Muscle of leg (tissue), 16 donors: ENCODE measurements at places on chromosomes 6 and 20. TPM values are rescaled to one million over a fixed set of nuclear protein-coding genes. Genes with fewer than 3 reads are reported as not detected.

DNA sequence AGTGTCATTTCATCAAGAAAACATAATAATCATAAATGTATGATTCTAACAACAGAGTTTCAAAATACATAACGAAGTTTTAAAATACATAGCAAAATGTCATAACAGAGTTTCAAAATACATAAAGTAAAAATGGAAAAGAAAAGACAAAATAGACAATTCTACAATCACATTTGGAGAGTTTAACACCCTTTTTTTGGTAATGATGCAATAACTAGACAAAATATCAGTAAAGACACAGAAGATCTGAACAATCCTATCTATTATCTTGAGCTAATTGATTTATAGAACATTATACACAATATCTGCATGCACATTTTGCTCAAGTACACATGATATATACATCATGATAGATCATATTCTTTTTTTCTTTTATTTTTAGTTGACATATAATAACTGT lies 13.4 kb upstream of the SLC17A2 start:
- DNase-seq, result no peak

DNA sequence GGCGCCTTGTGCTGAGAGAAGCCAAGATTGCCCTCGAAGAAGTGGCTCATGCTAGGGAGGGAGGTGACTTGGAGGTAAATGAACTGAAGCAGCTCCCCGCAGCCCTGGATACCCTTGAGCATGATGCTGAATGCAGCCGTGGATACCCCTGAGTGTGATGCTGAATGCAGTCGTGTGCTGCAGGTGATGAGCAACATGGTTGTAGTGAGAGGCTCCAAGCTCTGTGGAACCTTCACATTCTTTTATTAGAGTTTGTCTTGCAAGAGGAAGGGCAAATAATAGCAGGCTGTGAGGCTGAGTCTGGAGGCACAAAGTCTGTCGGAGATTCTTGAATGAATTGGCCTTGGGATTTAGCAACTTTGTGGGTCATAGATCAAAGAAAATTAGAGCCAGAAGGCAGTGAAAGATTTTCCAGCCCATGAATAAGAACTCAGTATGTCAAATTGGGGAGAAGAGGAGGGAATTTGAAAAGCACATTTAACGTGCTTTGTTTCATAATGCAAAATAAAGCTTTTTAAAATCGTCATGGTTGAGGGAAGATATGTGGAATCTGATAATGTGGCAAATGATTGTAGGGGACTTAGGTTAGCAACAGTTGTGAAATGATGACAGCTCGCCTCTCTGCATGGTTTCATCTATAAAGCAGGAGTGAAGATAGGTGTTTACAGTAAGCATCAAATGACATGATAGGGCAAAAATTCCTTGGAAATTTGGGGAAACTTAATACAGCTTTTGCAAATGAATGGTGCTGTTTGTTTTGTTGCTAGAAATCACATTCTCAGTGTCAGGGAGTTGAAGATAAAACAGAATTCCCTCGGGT lies 120.1 kb upstream of the TIAM2 start:
- DNase-seq, result no peak

DNA sequence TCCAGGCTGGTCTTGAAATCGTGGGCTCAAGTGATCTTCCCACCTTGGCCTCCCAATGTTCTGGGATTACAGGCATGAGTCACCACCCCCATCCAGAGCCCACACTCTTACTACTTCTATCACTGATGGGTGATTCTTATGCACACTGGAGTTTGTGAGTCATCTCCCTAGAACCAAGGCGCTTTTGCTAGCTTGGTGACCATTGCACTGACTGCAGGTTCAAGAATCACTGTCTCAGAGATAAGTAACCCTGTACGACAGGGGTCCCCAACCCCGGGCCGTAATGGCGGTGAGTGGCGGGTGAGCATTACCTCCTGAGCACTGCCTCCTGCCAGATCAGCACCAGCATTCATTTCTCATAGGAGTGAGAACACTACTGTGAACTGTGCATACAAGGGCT lies 118.8 kb downstream of the MAP3K7 start:
- no peak for DNase-seq

Gene ADGRF4
- not detected for total RNA-seq

DNA sequence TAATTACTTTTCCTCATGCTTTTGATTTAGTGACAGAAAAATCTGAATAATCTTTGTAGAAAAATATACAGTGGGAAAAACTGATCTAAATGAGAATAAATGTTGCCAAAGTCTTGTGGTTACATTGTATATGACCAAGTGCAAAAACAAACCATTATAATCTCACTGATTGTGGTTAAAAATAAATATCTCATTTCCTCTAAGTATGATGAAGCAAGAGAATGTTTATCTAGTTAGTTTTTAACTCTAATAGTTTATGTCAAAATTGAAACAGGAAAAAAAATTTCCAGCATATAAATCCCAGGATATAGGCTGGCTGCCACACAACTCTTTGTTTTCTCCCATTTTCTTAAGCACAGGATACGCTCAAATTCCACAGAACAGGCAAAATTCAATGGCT lies 392.7 kb upstream of the ID4 start:
- DNase-seq, result no peak

GRCh38 chr6:11229655-11230046 lies 2.8 kb downstream of the NEDD9 start:
- DNase-seq, result no peak

GRCh38 chr6:158757753-158758090 lies 61.4 kb downstream of the EZR start:
- no peak for DNase-seq

Gene TOX2
- total RNA-seq, result 0.44 TPM

Gene SLCO4A1
- total RNA-seq, result 0.53 TPM

- DNase-seq, result peak; percentile 77
These were observed 31.6 kb upstream of the PNRC1 start for GRCh38 chr6:89048985-89049384.

DNA sequence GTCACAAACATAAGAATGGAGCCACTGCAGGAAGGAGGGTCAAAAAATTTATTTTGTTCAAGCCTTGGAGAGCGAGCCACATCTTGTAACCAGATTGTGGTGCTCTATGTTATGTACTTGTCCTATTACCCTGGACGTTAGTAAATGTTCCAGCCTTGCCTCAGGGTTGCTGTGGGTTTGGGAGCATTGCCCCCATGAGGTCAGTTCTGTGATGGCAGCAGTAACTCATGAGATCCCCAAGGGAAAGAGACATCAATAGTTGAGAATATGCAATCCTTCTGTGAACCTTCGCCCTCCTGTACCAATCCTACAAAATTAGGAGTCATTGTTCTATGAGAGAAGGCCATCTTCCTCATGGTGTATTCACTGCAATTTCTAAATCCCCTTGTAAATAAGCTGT lies 16.4 kb upstream of the CFAP206 start:
- DNase-seq, result peak; percentile 4

- no peak for DNase-seq
These were observed 7.5 kb downstream of the MRPL14 start for GRCh38 chr6:44119704-44120262.

Gene PRPH2
- total RNA-seq, result 5.3 TPM

DNA sequence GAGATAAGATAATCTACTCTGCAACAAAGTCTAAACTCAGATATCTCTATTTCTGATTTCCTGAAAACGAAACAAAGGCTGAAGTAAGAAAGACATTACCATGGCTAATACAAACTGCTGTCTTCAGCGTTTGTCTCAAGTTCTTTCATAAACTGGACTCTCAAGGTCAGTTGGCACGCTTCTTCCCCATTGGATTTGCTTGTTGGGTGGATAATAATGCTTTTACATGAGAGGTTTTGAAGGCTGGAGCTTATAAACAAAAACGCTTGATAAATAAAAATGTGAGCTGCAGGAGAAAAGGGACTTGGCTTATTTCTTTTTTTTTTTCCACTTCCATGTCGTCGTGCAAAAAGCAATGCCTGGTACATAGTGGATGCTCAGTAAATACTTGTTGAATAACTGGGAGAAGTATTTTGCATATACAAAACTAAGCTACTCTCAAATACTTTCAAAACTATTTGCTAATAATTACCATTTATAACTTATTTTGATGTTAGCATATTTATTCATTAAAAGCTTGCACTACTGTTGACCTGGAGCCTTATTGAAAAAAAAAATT lies 65.7 kb upstream of the EEF1A1 start:
- peak; percentile 83 for DNase-seq

GRCh38 chr6:10170816-10171215 lies 244.1 kb downstream of the TFAP2A start:
- no peak for DNase-seq

DNA sequence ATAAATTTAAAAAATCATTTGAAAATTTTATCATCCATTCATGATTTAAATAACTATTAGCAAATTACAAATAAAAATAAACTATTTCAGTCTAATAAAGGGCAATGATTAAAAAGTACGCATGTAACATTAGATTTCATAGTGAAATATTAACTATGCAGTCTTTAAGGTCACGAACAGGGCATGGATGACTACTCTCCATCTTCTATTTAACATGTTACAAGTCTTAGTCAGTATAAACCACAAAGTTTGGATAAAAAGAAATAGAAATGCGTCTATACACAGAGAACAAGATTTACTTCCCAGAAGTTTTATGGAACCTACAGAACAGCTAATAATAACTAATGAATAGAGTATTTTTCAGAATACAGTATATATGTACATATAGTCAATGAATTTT lies 1016.0 kb downstream of the EYS start:
- no peak for DNase-seq

- no peak for DNase-seq
These were observed 664 bp upstream of the ACTR5 start for GRCh38 chr20:38747495-38748096.

GRCh38 chr6:7006515-7007191 lies 101.1 kb upstream of the RREB1 start:
- DNase-seq, result no peak

Gene COL19A1
- total RNA-seq, result 4.8 TPM

- no peak for DNase-seq
These were observed 95.4 kb upstream of the DEFB112 start for GRCh38 chr6:50145125-50145524.

- peak; percentile 45 for DNase-seq
These were observed 21.6 kb downstream of the STX7 start for GRCh38 chr6:132491303-132491702.

- DNase-seq, result no peak
These were observed 51.6 kb downstream of the SYNJ2 start for GRCh38 chr6:158033077-158033750.

GRCh38 chr20:47810116-47810677 lies 24.9 kb upstream of the SULF2 start:
- peak; percentile 74 for DNase-seq

- DNase-seq, result peak; percentile 74
These were observed 22.0 kb upstream of the QKI start for GRCh38 chr6:163392533-163392932.

- DNase-seq, result no peak
These were observed 141.0 kb downstream of the OR2B2 start for GRCh38 chr6:27771235-27771634.

- no peak for DNase-seq
These were observed 108.6 kb downstream of the CHD6 start for GRCh38 chr20:41509316-41510200.

GRCh38 chr6:56936466-56936865 lies 18.4 kb upstream of the BEND6 start:
- no peak for DNase-seq

GRCh38 chr6:55652429-55652828 lies 73.4 kb upstream of the HMGCLL1 start:
- DNase-seq, result no peak

- DNase-seq, result no peak
These were observed 3.0 kb downstream of the HLA-E start for GRCh38 chr6:30491991-30492952.

DNA sequence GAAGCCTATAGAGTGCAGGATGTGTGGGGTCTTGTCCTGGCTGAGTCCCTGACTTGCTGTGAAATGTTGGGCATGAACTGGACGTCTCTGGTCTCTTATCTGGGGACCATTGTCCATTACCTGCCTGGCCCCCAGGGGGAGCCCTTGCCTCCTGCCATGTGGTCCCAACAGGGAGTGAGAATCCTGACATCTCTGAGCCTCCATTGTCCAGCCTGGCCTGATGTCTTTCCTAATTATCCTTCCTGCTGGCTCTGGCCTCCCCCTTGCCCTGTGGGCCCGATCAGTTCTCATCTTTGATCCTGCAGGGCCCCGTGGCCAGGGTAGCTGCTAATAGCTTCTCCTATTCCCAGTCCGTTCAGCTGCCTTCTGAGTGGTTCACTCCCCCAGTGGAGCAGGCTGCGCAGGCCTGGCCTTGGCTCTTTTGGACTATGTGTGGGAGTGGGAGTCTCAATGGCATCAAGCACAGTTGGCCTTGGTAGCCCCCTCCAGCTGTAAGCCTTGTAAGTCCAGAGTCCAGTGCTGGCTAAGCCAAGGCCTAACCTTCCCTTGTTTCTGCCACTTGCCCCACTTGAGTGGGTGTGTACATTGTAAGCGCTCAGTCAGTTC lies 77.9 kb upstream of the RALY start:
- DNase-seq, result no peak

GRCh38 chr6:14095437-14095836 lies 22.1 kb upstream of the CD83 start:
- DNase-seq, result no peak

Gene POM121L2
- total RNA-seq, result not detected

GRCh38 chr6:112298816-112299281 lies 44.5 kb upstream of the LAMA4 start:
- peak; percentile 68 for DNase-seq

DNA sequence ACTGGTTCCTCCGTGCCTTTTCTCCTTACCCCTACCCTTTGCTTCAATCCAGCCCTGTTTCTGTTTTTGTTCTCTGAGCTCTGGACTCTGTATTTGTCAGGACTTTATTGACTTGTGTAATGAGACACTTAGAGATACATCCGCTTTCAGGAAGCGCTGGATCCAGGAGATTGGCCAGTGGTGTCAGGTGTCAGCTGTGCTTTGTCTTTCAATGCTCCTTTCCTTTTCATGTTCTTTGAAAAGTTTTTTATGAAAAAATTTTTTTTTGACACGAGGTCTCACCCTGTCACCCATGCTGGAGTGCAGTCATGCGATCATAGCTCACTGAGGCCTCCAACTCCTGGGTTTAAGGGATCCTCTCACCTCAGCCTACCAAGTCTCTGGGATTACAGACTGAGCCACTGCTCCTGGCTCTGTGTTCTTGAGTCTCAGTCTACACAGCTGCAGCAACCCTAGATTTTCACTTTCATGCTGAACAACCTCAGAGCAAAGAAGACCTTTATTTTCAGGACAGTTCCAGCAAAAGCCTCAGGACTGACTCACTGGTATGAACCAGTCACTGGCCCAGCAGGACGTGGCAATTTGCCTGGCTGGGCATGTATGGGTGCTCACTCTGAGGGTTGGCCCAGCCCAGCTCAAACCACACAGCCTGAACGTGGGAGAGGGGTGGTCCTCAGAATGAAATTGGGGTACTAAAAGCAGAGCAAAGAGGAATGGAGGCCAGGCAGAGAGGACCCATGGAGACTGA lies 108.5 kb downstream of the DHX35 start:
- no peak for DNase-seq

Gene SPTLC3
- 3.5 TPM for total RNA-seq

Gene COL10A1
- total RNA-seq, result 1.9 TPM
